ENCODE measurements at places on chromosomes 5 and 9.
A peak's percentile ranks its signal among the peaks of the same experiment; 100 is the strongest.

DNA sequence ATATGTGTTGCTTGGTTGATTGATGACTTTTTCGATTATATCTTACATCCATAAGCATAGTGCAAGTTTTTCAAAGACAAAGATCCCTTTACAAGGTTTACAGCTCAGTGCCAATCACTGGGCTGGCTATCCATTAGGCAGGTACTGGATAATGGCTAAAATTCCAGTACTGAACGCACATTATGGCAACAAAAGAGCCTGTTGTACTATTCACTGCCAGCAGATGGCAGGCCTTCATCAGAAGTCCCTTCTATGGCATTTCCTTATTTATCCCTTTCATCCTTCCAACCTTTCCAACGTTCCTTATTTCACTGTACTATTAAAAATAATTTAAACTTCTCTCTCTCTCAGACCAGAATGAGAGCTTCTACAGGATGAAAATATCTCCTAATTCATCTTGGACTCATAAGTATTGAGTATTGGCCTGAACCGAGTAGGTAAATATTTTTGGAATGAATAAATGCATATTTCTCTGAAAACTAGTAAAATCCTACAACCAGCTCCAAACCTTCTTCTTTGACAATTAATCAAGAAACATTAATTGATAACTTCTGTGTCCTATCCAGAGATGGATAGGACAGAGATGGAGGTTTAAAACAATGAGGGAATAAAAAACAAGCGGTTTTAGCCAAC, 6.7 kb upstream of the WNT8A start:
- DNase-seq = peak; percentile 54

DNA sequence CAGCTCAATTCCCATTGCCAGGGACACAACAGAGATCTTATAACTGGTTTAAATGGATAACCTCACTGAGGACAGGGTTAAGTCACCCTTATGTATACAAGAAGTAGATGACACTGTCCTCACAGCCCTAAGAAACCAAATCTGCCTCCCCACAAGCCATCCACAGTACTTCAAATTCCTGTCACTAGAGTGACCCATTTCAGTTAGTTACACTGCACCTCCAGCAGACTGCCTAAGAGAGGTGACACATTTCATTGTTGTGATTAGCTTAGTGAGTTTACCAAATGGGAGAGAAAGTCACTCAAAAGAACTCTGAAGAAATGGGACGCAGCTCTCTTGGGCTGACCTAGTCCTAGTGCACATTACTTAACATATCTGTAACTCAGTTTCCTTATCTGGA, 53.6 kb upstream of the HTR1A start:
- no peak for DNase-seq

DNA sequence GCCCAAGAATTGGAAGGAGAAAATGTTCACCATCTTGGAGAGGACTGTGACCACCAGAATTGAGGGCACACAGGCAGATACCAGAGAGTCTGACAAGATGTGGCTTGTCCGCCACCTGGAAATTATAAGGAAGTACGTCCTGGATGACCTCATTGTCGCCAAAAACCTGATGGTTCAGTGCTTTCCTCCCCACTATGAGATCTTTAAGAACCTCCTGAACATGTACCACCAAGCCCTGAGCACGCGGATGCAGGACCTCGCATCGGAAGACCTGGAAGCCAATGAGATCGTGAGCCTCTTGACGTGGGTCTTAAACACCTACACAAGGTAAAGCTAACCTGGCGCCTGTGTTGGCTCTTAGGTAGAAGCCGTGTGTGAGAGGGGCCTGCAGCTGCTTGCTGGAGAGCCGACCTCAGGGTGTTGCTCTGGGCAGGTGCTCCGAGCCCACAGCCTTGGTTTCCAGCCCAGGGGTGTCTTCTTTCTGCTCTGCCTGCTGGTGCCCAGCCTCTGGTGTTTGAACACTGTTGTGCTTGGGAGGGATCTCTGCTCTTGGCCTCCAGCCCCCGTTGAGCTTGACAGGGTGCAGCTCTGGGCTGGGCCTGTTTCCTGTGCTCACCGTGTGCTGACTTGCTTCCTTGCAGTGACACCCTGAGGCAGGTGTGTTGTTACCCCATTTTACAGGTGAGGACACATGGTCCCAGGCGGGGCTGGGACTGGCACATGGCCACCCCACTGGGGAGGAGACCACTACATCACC, 10.9 kb downstream of the EXOC3 start:
- DNase-seq = no peak

GRCh38 chr9:99590410-99590809, 231.3 kb upstream of the NR4A3 start:
- DNase-seq = no peak

DNA sequence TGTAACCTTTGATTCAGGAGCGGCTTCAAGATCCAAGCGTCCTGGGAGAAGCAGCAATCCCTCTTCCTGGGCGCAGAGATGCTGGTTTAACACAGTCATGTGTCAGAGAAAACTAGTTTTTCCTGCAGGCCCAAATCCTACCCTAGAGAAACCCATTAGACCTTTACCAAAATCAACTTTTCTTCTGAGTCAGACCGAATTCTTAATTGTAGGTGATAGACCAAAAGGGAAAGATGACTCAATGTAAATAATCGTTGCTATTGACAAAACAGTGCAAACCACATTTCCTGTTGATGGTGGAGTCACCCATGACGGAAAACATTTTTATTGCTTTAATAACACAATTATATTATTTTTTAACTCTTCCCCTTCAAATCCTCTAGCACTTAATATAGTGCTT, 40.1 kb downstream of the SLC1A1 start:
- DNase-seq = no peak

DNA sequence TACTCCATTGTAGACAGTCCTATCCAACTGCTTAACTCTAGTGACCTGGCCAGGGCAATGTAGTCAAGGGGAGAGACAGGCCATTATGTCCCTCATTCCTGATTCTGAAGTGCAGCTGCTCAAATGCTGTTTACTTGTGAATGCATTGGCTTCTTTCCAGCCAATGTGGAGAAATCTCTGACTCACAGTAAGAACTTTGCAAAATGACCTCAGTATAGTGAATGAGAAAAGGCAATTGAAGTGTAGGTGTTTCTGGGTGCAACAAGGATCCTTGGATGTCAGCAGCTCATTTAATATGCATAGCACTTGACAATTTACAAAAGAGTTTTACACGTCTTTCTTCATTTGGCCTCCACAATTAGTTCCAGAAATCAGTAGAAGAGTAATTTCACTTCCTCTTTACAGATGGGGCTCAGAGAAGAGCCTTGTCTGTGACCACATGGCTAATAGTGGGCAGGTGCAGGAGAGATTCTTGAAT, 367.2 kb downstream of the OSTF1 start:
- no peak for DNase-seq

DNA sequence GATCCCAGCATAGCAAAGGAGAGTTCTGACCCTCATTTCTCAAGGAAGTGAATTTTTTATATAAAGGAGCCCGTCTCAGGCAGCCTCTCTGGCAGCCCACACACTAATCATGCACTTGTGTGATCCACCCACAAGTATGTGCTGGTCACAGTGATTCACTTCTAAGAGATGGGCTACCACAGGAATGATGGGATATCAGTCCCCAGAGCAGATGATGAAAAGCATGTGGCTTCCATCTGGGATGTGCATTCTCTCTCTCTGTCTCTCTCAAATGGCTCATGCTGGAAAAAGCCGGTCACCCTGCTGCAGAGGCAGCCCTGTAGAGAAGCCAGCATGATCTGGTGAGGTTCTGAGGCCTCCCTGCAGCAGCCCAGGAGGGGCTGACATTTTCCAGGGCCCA, 74.2 kb upstream of the ADCY2 start:
- no peak for DNase-seq

DNA sequence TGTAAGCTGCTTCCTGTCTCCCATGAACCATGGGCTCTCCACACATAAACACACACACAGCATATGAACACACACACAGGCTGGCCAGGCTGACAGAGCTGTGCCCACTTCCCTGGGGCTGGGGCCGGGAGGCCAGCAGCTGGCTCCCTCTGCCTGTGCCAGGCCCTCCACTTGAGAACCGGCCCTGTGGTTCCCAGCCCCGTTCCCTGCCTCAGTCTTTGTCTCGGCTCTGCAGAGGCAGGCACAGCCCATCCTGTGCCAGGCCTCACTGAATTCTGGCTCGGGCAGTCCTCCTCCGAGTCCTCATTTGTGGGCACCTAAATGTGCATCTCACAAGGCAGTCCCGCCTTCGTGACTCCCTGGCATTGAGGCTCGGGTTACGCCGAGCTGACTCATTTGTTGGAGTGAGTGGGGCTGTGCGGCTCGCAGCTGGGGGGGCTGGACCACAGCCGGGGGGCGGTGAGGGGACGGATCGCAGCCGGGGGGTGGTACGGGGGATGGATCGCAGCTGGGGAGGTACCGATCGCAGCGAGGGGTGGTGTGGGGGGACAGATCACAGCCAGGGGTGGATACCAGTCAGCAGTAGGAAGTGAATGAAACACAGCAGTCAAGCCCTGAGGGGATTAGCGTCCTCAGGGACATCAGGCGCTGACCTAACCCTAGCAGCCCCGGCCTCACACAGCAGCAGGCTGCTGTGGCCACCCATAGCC, 72.3 kb downstream of the PSMB7 start:
- DNase-seq = no peak

DNA sequence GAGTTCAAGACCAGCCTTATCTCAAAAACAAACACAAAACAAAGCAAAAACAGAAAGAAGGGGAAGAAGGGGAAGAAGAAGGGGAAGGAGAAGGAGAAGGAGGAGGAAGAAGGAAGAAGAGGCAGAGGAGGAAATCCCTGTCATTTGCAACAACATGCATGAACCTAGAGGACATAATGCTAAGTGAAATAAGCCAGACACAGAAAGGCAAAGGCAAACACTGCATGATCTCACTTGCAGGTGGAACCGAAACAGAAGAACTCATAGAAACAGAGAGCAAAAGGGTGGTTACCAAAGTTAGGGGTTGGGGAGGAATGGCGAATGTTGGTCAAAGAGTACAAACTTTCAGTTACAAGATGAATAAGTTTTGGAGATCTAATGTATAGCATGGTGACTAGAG, 135.4 kb downstream of the UGCG start:
- DNase-seq = peak; percentile 14

DNA sequence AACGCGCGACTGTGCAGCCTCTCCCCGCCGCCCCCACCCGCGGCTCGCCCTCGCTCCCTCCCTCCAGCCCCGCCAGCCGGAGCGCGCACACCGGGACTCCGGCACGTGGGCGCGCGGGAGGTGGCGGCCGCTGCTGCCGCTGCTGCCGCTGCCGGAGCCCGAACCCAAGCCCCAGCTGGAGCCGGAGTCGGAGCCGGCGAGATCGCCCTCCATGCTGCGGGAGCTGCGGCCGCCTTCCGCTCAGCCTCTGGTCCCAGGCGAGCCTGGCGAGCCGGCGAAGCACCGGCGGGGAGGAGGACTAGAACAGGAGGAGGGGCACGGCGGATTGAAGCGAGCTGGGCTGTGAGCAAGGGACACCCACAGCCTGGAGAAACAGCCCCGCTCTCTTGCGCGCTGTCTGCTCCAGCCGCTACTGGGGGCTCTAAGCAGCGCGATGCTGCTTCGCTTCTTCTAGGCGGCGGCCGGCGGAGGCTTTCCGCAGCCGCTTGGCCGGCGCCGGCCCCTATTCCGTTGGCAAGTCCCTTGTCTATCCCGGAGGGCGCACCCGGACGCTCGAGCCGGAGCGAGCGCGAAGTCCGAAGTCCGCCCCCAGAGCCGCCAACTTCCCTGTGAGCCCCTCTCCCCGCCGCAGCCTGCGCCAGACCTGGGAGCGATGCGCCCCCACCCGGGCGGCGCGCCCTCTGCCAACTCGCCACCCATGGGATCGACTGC, 598.7 kb upstream of the SGCD start:
- no peak for DNase-seq

GRCh38 chr9:127509261-127509954, 58.1 kb downstream of the LRSAM1 start:
- no peak for DNase-seq

DNA sequence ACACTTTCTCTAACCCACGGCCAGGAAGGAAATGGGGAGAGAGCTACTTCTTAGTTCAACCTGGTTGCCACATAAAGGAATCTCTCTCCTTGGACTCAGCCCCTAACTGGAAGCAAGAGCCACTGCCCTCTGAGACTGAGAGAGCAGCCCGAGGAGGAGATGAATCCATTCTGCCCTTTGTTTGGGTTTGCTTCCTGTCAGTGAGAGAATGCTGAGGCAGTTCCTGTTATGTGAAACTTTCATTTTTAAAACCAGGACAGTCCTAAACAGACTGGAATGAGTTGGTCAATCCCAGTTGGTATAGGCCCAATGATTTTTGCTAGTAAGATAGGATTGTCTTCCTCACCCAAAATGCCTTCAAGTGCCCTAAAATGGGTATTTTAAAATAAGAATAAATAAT, 205.1 kb downstream of the NTRK2 start:
- DNase-seq = no peak

- no peak for DNase-seq
Observed at GRCh38 chr5:67032921-67033664, 163.5 kb downstream of the CD180 start.

DNA sequence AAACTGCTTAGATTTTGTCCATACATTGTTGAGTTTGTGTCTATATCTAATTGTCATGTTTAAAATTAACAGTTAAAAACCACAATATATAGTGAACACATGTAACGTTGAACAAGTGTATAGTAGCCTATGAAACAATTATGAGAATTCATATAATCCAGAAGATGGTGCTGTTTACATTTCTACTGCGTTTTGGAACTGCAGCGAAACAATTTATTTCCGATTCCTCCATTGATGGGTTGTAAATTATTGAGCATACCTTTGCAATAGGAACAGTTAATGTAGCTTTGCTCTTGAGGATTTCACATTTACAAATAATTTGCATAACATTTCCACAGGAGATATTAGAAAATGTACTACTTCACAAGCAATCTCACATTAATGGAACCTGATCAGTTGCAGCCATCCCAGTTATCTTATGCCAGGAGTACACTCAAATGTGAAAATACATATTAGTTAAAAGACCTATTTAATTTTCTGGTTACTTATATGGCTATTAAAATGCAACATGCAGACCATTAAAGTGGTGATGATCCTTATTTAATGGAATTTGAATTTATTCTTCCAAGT, 411.8 kb downstream of the CDH10 start:
- DNase-seq = no peak

GRCh38 chr9:95080961-95081647, 236.4 kb downstream of the FANCC start:
- no peak for DNase-seq

DNA sequence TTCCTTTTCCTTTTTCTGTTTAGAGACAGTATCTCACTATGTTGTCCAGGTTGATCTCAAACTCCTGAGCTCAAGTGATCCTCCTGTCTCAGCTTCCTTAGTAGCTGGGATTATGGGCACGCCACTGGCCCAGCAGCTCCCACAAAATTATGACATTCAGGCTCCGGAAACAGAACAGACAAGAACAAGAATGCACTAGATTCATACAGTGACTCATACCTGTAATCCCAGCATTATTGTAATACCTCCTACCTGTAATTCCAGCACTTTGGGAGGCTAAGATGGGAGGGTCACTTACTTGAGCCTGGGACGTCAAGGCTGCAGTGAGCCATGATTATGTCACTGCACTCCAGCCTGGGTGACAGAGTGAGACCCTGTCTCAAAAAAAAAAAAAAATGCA, 26.7 kb upstream of the B4GALT1 start:
- DNase-seq = no peak

All from stimulated activated CD4-positive, alpha-beta T cell treated with anti-CD3 and anti-CD28 coated beads, Interleukin-4, amount 100 ng/mL, for 24 hours (primary cell).